Stimulated activated CD8-positive, alpha-beta memory T cell treated with anti-CD3 and anti-CD28 coated beads, Interleukin-7, amount 100 ng/mL, for 4 hours (primary cell): ENCODE measurements at places on chromosomes 4 and X.

- DNase-seq: no peak
Observed at GRCh38 chr4:145719752-145720624, 40.0 kb downstream of the C4orf51 start.

DNA sequence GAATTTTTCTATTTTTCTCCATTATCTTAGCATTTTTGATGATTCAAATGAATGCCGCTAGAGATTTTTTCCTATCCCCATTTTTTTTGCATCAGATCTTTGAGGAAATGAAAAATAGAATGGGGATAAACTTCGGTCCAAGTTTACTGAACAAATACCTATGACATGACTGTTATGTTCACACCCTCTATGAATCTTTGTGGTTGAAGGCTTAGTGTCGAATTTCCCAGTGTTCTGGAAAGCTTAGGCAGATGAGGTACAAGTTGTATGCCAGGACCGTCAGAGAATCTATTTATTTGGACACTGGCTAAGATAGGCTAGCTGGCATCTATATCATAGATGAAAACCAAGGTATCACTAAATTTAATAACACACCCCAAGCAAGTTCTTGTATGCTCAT, 123.4 kb downstream of the SPCS3 start:
- no peak for DNase-seq

DNA sequence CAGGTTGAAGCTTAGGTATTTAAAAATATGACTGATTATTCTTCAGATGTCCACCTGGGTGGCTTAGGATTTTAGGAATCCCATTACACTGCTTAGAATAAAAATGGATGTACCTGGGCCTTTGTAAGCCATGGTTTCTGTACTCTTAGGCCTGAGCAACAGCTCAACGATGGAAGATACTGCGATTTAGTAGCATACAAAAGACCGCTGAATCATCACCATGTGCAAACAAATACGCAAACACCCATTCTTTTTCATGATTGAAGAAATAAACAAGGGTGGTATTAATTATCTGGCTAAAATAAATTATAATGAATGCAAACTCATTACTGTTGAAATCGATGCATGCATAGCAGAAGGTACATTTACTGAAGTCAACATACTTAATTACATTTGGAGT, 188.9 kb downstream of the ZNF330 start:
- no peak for DNase-seq

GRCh38 chrX:18927558-18927957, 56.4 kb downstream of the PHKA2 start:
- no peak for DNase-seq

DNA sequence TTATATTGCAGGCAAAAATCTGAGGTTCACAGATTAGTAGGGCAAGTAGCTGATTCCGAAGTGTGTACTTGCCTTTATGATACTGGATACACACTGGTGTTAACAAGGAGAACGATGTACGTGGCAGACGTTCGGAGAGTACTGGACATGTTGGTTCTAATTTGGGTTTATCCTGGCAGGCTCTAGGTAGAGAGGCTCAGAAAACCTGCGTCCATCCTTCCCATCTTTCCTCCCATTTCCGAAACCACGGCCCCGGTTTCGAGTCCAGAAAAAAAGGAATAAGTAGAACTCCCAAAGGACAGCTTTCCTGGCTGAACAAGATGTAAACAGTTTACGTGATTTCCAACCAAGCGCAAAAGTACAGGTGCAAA, 351 bp upstream of the SLC30A9 start:
- DNase-seq: no peak

DNA sequence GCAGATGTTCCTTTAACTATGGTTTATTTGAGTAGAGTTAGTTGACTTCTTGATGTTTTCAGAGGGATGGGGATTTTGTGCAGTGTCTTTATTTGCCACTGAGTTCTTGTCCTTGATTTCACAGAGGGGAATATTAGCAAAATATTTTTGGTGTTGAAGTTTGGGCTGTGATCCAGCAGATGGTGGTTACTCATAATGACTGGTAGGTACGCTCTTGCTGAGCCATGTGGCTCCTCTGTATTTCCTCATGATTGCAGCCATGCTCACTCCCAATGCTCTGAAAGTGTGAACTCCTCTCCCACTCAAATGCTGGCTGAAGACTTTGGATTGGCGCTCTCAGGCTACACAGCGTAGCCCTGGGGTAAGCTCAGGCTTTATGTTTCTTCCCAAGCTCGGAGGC, 77.7 kb downstream of the KLF8 start:
- no peak for DNase-seq

GRCh38 chrX:33160273-33160672, 51.1 kb downstream of the DMD start:
- no peak for DNase-seq

GRCh38 chrX:43349363-43349762, 306.7 kb upstream of the MAOA start:
- no peak for DNase-seq

- DNase-seq: no peak
Observed at GRCh38 chrX:100407784-100408712, 2.0 kb downstream of the PCDH19 start.

GRCh38 chrX:128035318-128035717, 16.9 kb downstream of the ACTRT1 start:
- no peak for DNase-seq

- no peak for DNase-seq
Observed at GRCh38 chr4:104489731-104490095, 5.0 kb downstream of the CXXC4 start.

DNA sequence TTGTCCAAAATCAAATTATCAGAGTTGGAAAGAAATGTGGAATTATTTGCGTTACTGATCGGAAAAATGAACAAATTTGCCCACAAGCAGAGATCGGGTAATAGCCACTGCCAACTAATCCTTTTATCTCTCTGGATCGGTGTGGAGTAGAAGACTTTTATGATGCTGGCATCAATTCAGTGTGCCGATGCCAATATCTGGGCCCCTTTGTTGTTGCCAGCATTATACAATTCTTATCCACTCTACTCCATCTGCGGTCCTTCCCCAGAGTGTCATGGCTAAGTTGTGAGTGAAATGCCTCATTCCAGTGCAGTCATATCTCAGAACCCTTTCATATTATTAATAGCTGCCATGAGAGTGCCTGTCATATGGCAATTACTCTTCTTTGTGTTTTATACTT, 660.2 kb downstream of the ADGRL3 start:
- no peak for DNase-seq

DNA sequence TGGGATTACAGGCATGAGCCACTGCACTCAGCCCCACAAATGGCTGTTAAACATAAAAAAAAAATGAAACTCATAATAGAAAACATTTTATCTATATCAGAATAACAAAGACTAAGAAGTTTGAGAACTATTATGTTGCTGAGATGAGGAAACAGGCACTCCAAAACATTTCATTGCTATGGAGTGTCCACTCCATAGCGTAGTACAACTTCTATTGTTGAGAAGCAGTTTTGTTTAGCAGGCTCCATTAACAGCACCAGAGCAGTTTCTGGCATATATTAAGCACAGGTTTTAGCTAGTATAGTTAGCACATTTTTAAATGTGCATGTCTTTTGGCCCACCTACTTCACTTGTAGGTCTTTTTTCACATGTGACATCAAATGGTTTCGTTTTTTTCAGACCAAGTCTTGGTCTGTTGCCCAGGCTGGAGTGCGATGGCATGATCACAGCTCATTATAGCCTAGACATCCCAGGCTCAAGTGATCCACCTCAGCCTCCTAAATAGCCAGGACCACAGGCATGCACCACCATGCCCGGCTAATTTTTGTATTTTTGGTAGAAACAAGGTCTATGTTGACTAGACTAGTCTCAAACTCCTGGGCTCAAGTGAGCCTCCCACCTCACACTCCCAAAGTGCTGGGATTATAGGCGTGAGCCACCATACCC, 5.8 kb downstream of the HMGB2 start:
- DNase-seq: no peak

DNA sequence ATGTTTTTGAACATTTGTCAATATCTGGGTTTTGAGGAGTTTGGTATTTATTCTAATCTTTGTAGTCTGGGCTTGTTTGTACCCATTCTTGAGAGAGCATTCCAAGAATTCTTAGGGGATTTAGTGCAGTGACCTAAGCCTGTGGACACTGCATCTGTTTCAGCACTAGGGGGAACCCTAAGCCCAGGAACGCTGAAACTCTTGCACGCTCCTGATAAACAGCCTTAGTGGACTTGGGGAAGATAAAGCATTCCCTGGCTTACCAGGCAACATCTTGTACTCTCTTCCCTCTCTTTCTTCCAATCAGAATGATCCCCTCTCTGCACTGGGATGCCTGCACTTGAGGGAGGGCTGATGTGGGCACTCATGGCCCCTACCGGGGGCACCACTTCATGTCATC, 654.9 kb upstream of the HTR2C start:
- no peak for DNase-seq

DNA sequence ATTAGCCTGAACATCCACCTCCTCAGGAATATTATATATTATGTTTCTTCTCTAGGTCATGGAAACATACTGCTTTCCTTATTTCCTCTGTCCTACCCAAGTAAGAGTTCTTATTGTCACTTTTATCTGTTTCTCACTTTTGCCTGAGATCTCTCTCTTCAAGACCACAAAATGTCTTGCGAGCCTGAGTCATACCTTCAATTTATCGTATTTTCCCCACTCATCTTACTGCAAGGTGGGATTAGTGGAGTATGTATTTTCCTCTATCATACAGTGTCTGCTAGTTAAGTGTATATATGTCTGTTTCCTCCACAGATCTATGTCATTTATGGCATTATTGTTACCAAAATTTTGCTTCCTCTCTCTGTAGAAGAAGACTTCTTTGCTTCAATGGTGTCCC, 124.5 kb downstream of the EIF4E start:
- no peak for DNase-seq

GRCh38 chr4:169662206-169662605, 41.8 kb downstream of the CLCN3 start:
- no peak for DNase-seq

DNA sequence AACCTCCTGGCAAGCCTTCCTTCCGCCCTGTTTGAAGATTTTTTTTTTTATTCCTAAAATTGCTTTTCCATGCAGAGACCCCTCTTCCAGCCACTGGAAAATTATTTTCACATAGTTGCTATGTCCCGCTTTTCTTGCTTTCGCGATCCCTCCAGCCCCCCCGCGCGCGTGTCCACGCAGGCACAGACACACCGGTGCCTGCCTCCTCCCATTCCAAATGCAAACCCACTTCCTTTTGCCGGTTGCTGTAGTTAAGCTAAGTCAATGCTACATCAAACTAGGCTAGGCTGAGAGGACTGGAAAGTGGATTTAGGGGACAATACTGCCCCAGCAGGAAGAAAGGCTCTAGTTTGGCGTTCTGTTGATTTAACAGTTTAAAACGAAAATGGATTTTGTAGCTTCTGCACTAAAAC, 111.0 kb downstream of the DHX15 start:
- no peak for DNase-seq

DNA sequence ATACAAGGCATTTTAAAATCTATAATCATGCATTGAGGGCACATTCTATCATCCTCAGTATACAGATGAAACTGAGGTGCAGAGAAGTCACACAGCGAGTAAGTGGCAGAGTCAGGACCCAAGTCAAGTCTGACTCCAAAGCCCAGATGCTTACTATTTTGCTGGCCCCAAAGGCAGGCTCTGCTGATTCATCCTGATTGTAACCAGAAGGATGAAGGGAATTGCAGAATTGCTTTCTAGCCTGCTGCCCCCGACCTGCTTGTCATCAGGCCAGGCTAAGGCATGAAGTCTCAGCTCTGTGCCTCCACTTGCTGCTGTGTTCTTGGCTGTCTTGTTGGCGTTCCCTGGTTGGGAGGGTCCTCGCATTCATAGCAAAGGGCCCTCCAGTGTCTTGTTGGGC, 62.7 kb downstream of the SLC9A6 start:
- no peak for DNase-seq

- DNase-seq: no peak
Observed at GRCh38 chr4:131547506-131547981, 1601.5 kb upstream of the PCDH10 start.

GRCh38 chr4:38072578-38072977, 112.4 kb downstream of the PTTG2 start:
- no peak for DNase-seq

DNA sequence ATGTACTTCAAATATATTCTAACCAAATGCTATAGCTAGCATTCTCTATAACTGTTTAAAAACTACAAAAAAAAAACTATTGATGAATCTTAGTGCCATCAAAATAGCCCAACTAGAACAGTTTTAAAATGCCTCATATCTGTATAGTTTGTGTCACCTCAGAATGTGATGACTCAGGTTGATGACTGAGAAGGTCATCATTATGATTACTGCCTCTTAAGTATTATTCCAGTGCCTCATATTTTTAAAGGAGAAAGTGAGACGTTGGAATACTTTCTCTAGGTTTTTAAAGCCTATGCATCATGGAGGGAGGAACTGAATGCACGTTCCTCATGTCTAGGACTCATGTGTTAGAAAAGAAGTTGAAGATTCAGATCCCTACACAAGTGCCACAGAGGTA, 88.2 kb downstream of the TMA16 start:
- no peak for DNase-seq

- DNase-seq: no peak
Observed at GRCh38 chrX:28609917-28610613, 22.8 kb downstream of the IL1RAPL1 start.

DNA sequence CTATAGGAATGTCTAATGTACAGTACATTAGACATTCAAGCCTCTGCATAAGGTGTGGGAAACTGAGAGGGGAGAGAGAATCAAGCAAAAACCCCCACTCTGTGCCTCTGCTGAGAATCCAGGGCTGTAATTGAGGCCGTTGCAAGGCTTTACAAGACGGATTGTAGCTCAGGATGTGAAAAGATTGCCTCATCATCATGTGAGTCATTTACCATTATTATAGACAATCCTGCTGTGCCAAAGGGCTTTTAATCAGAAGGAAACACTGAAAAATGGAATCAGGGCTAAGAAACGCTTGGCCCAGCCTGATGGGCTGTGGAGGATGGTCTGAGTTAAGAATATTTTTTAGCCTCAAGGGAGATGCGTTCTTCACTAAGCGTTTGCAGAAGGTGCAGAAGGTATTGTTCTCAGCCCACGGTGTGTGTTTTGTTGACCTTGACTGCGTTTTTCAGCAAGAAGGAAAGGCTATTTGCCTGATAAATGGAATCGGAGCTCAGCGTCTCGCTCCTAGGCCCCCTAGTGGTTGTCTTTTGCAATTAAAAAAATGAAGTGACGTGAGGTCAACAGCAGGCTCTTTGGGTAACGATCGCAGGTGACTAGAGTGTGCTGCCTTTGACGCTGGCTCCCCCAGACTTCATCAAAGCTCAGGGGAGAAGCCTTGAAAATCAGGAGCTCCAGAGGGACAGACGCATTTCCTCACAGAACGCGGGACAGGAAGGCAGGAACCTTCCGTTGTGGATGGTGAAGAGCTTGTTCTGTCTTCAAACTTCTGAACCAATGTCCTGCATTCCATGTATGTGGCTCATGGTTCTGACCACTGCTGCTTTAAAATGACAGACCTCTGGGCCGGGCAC, 18.1 kb upstream of the CHRNA9 start:
- DNase-seq: peak; percentile 43

DNA sequence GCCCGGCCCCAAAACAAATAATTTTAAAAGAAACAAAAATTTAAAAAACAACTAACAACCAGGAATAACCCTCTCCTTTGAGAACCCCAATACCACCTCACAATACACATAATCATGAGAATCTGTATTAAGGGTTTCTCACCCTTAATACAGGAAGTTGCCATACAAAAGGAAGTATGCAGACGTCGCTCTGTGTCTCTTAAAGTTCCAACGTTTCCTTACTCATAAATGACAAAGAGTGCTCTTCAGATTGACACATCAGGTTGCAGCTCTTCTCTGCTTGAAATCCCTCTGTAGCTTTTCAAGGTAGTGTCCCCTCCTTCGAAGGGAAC, 73.9 kb upstream of the IRF2 start:
- DNase-seq: no peak
